Mesothelial cell of epicardium (in vitro differentiated cells): ENCODE measurements at places on chromosomes 6 and 20.

- no peak for DNase-seq
Observed at GRCh38 chr6:87903323-87903722, 144.3 kb upstream of the SPACA1 start.

- DNase-seq: no peak
Observed at GRCh38 chr20:37896932-37897548, 5.9 kb upstream of the VSTM2L start.

DNA sequence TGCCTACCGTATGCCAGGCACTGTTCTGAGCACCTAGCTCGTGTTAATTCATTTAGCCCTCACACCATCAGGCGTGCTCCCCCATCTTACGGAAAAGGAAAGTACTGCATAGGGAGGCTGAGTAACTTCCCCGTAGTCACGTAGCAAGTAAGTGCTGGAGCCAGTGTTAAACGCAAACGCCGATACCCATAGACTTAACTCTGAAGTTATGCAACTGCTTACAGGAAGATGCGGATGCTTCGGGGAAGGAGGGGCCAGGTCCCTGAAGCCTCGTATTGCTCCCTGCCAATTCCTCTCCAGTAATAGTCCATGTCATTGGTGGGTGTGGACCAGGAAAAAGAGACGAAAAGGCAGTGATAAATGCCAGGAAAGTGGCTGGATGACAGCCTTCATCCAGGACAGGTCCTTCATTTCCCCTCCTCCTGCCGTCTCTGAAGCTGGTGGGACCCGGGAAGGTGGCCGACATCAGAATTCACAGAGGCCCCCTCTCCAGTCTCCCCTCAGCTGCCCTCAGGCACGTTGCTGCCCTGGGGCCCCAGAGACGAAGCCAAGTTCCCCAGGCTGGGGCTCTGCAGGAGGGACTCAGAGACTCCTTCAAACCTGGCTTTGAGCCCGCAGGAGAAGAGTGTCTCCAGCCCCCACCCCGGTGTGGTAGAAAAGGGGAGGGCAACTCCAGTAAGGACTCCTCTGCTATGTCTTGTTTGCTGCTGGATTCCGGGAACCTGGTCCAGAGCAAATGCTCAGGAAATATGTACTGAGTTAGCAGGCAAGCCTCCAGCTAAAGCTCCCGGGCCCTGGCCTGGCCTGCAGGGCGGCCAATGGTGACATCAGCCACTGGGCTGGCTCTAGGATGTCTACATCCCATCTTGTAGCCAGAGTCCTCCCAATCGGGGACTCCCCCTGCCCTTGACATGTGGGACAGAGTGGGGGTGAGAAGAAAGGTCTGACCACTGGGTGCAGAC is 37.8 kb downstream of the RAB44 start:
- no peak for DNase-seq

DNA sequence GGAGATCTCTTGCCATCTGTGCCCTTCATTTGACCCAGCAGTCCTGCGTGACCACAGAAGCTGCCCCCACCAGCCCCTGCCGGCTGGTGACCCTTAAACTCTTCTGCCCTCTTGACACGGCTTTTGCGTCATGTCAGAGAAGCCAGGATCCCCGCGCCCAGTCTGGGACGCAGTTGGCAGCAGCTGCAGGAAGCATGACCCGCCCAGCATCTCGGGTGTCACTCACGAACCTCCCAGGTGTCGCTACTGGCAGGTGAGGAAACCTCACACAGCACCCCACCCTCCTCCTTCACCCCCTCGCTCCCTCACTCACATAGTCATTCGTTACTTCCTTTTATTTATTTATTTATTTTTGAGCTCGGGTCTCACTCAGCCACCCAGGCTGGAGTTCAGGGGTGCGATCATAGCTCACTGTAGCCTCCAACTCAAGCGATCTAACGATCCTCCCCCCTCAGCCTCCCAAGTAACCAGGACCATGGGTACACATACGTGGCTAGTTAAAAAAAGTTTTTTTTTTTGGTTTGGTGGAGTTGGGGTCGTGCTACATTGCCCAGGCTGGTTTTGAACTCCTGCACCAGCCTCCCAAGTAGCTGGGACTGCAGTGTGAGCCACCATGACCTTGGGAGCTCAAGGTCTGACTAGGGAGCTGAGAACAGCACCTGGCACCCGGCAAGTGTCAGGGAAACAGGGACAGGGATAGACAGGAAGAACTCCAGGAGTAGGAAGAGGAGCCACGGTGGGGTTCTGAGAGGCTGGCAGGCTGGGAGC is 14.1 kb upstream of the SPDEF start:
- DNase-seq: no peak

- no peak for DNase-seq
Observed at GRCh38 chr6:111777357-111777756, 95.9 kb downstream of the FYN start.

- no peak for DNase-seq
Observed at GRCh38 chr6:134510142-134510541, 192.2 kb upstream of the SGK1 start.

- DNase-seq: no peak
Observed at GRCh38 chr6:143298071-143298470, 152.4 kb downstream of the ADAT2 start.

- peak; percentile 83 for DNase-seq
Observed at GRCh38 chr20:64083378-64083803, 807 bp downstream of the LKAAEAR1 start.

DNA sequence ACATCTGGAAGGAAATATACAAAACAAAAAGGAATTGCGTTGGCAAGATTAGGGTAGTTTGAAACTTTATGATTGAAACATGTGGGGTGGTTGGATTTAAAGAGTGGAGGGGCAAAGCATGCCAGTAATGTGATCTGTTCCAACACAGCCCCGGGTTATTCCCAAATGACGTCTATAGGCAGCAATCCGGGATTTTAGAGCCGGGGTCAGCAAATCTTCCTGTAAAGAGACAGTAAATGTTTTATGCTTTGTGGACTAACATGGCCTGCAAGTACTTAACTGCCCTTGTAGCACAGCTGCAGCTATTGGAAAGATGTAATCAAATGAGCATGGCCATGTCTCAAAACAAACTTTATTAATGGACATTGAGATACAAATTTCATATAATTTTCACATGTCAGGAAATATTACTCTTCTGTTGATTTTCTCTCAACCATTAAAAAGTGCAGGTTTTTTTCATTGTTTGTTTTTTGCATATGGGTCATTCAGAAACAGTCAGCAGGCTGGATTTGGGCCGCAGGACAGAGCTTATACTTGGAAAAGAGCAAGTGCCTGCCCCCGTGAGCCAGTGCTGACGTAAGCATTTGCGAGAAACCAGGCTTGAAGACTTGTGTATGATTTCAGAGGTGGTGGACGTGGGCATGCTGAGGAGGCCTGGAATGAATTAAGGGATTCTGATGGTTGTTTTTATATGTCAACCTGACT is 136.5 kb downstream of the DOK5 start:
- DNase-seq: no peak

DNA sequence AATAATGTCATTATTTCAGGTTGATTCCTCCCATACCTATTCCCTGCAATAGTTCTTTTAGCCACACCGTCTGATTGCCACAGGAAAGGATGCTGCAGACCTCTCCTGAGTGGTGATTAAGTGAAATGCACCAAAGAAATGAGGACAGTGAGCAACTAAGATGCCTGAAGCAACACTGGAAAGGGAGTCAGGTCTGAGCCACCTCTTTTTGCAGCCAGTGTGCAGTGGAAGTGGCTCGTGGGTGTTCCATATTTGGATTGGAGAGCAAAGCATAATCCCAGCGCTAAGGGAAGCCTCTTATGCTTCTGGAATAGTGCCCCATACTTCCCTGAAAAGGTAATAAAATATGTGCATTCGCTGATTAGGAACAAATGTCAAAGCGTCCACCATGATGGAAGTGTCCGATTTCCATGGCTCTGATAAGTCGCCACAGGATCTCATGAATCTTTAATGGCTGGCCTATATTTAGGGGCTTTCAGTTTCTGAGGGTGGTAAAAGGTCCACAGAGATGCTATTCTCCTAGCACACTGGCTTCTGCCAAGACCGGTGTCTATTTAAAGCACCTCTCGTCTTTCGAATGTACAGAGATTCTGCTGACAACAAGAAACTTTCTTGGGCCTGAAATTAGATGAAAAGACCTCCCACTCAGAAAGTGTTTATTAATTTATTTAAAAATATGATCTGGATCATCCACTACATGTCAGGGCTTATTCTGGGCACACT is 253.9 kb downstream of the SLC24A3 start:
- DNase-seq: no peak

- no peak for DNase-seq
Observed at GRCh38 chr6:108966251-108966650, 118.0 kb downstream of the ARMC2 start.

DNA sequence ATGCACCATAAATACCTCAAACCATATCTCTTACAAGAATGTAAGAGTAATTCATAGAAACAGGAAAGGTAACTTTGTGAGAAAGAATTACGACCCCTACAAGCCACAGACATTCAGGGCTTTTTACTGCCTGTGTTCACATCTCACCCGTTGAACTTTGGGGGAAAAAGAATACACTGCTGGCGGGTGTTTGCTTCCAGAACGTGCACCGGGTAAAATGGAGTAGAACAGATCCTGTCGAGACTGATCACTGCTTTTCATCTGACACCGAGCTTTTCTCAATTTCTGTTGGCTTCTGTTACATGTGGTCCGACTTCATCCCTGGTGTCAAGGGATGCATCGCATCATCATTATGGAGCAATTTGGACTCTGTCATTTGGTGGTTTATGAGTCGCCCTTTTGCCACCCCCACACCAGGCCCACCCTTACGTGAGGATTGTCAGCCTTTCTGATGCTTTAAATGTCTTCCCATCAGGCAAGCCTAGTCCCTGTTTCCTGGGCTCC is 219.2 kb upstream of the ZFP64 start:
- DNase-seq: no peak

DNA sequence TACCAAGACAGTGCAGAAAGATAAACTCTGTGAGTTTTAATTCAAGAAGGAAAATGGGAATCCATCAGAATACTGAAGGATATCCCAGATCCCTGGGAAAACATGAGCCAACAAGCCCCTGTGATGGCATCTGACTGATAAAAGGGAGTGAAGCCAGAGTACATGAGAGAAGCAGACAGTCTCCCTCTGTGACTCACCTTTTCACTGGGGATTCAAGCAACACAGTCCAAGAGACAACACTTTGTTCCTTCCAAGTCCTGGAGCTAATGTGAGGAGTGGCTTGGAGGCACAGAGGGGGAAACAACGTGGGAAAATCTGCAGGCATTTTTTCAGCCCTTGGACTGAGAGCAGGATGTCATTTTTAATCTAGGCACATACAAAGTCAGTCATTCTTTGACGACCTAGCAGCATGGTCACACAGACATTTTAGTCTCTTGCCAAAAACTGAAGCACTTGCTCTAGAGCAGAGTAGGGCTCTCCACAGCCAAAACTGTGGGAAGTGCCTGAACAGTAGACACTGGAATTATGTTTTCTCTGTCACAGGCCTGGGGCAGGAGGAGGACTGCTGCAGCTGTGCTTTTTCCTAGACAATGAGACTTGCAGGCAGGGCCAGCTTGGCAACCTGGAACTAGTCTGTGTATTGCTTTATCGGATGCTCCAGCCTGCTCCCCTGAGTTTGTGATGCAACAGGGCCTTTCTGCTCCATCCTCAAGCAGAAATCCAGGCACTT is 465.0 kb upstream of the GJE1 start:
- no peak for DNase-seq

- no peak for DNase-seq
Observed at GRCh38 chr20:32436142-32436861, 78.2 kb downstream of the ASXL1 start.

GRCh38 chr20:23361119-23361475 is 885 bp upstream of the GZF1 start:
- DNase-seq: no peak

- DNase-seq: no peak
Observed at GRCh38 chr20:13121840-13122515, 99.1 kb upstream of the ISM1 start.

DNA sequence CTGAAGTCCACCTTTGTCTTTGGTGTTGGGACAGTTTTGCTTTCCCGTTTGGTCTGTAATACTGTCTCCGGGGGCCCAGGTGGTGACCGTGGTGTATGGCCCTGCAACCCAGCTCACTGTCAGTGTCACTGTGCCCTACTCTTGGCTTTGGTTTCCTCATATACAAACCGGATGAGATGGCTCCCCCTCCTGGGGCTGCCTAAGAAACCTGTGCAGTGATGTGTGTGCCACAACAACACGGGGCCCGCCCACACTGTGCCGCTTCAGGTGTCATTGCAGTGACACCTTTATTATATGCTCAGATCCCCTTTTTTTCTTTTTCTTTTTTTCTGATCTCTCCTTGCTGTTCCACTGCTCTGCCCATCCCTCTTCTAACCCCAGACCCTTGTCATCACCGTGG is 73.9 kb downstream of the RAMACL start:
- DNase-seq: no peak

DNA sequence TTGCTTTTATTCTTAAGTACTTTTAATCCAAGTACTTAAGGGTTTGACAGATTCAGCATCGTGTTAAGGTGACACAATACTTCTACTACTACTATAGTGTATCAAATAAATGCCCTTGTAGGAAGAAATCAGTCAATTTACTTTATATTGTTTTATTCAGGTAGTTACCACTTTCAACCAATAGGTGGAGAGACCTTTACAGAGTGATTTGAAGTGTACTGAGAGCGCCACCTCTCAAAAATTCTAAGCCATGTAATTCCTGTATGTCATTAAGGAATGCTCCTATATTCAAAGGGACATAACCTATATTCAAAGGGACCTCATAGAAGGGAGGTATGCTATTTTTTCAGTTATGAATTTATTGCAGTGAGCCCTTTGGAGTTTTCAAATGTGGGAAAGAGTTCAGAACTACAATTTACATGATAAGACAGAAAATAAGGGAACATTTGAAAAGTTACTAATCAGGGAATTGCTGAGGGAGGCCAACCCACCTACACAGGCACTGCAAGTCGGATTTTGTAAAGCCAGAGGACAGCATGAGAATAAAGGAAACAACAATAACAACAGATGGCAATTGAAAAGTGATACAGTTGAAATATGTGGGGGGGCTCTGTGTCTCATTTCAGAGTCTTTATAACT is 955.6 kb downstream of the TBC1D32 start:
- no peak for DNase-seq

GRCh38 chr6:163260111-163260895 is 154.2 kb upstream of the QKI start:
- no peak for DNase-seq

- DNase-seq: no peak
Observed at GRCh38 chr6:123323452-123324329, 313.1 kb downstream of the TRDN start.

- no peak for DNase-seq
Observed at GRCh38 chr6:34447386-34447785, 18.5 kb upstream of the PACSIN1 start.

DNA sequence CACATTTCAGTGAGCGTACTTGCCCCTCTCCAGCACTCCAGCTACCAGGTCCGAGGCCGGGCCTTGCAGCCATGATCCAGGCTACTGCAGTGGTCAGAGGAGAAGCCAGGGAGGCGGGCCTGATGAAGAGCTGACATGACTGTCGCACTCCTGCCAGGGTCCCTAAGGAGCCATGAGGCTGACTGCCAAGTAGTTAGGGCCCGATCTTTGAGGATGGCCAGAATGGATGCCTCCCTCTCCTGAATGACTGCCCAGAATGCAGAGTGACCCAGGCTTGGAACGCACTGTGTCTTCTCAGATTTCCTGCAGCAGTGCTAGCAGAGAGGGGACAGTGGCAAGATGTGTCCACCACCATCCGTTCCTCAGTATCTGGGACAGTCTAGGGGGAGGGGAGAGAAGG is 24.7 kb upstream of the LRFN2 start:
- DNase-seq: no peak

GRCh38 chr6:70282919-70283461 is 19.9 kb downstream of the COL9A1 start:
- no peak for DNase-seq
